ENCODE measurements at places on chromosomes 3 and 15. TPM values are rescaled to one million over a fixed set of nuclear protein-coding genes. Genes with fewer than 3 reads are reported as not detected.

- H3K27ac ChIP-seq, result no peak overlapping the region
- H3K4me1 ChIP-seq, result no peaks in the 10 kb centered on the region
- no peaks in the 10 kb centered on the region for H3K27me3 ChIP-seq
- no peak for DNase-seq
- H3K4me3 ChIP-seq, result no peak overlapping the region
These were observed 29.1 kb upstream of the TBC1D23 start for GRCh38 chr3:100231668-100232067.

- H3K36me3 ChIP-seq, result no peaks in the 10 kb centered on the region
- no peak overlapping the region for H3K27ac ChIP-seq
- no peaks in the 10 kb centered on the region for H3K27me3 ChIP-seq
- no peaks in the 10 kb centered on the region for H3K4me1 ChIP-seq
These were observed 409.7 kb downstream of the MAGI1 start for GRCh38 chr3:65628978-65629377.

DNA sequence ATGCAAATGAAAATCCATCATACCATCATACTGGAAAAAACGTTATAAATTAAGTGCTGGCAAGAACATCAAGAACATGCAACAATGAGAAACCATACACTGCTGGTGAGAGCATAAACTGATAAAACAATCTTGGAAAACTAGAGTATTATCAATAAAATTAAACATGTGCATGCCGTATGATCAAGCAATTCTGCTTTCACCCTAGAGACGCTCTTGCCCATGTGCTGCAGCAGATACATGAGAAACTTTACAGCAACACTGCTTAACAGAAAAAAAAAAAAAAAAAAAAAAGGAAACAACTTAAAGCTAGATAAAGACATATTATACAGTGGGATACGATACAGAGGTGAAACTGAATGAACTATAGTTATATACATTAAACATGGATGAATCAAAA, 21.8 kb downstream of the SPG11 start:
- no peak for DNase-seq
- H3K4me1 ChIP-seq, result no peaks in the 10 kb centered on the region
- H3K4me3 ChIP-seq, result no peak overlapping the region
- no peaks in the 10 kb centered on the region for H3K27me3 ChIP-seq

DNA sequence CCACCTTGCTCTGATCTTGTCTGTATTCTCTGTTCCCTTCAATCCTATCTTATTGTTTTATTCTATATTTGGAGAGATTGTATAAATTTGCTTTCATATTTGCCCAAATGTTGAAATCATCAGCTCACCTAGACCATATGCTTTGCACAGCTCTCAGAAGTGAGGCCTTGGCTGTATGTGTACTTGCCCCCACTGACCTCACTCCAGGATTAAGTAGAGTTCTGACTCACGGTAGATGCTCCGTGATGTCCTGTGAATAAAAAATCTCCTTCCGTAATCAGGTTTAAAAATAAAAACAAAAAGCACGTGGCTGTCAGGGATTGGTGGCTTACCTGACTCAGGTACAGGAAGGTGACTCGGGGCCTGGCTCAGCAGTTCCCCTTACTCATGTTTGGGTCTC, 162.2 kb downstream of the RYR3 start:
- H3K27me3 ChIP-seq, result no peaks in the 10 kb centered on the region
- no peak overlapping the region for H3K27ac ChIP-seq
- H3K4me3 ChIP-seq, result no peak overlapping the region
- no peaks in the 10 kb centered on the region for H3K36me3 ChIP-seq
- no peaks in the 10 kb centered on the region for H3K4me1 ChIP-seq

- no peak overlapping the region for H3K4me3 ChIP-seq
- H3K27ac ChIP-seq, result no peak overlapping the region
- no peaks in the 10 kb centered on the region for H3K36me3 ChIP-seq
- H3K4me1 ChIP-seq, result no peaks in the 10 kb centered on the region
- no peak for DNase-seq
These were observed 138.2 kb upstream of the CNTN4 start for GRCh38 chr3:1960506-1960905.

DNA sequence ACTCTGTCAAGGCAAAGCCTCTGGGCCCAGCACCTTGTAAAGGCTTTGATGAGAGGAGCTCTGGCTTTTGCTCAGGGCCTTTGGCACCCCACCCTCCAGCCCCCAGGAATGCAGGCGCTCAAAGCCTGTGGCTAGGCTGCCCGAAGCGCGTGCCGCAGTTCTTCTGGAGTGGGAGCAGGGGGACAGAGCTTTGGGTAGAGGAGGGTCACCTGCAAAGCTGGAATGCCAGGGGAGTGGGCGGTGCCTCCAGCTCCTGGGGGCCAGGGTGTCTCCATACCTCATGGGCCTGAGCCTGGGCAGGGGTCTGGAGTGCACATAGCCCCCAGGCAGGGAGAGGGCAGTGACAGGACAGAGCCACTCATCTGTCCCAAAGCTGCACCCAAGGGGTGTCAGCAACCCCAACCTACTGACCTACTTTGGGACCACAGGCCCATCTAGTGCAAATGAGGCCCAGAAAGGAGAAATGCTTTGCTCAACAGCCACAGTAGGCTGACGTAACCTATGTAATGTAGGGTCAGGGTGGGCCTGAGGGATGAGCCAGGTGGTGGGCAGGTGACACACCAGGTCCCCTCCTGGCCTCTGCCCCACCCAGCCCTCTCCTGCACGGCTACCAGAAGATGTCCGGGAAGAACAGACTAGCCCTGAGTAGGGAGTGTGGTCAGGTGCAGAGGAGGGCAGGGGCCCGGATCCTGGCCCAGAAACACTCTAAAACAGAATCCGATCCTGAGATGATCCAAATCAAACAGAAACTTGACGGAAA, 2.2 kb upstream of the CALML4 start:
- H3K36me3 ChIP-seq, result peaks cover 3% of the 10 kb centered on the region
- peaks cover 7% of the 10 kb centered on the region for H3K4me1 ChIP-seq

- DNase-seq, result no peak
- H3K36me3 ChIP-seq, result no peaks in the 10 kb centered on the region
- H3K4me3 ChIP-seq, result no peak overlapping the region
- no peaks in the 10 kb centered on the region for H3K4me1 ChIP-seq
- peaks cover 24% of the 10 kb centered on the region for H3K27me3 ChIP-seq
- H3K27ac ChIP-seq, result no peak overlapping the region
These were observed 28.1 kb upstream of the CCR2 start for GRCh38 chr3:46325645-46326300.

DNA sequence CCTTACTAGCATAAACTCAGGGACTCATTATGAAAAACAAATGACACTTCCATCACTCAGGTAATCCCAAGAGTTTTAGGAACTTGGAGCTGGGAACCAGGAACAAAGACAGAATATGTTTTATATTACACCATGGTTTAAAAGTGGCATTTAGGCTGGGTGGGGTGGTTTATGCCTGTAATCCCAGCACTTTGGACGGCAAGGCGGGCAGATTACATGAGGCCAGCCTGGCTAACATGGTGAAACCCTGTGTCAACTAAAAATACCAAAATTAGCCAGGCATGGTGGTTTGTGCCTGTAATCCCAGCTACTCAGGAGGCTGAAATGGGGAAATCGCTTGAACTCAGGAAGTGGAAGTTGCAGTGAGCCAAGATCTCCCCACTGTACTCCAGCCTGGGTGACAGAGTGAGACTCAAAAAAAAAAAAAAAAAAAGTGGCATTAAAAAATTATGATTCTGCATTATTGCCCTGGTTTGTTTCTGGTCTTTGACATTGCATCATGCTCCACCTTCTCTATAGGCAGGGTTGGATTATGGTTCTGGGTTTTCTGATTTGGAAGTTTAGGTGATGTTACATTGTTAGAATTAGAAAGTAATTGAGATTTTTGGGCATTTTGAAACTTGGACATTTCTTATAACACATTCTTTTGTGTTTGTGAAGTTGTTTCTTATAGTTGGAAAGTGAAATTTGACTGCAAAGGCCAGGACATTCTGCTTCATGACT, 19.0 kb downstream of the SQOR start:
- H3K27me3 ChIP-seq, result no peaks in the 10 kb centered on the region
- no peak overlapping the region for H3K4me3 ChIP-seq
- H3K27ac ChIP-seq, result no peak overlapping the region
- no peak for DNase-seq

DNA sequence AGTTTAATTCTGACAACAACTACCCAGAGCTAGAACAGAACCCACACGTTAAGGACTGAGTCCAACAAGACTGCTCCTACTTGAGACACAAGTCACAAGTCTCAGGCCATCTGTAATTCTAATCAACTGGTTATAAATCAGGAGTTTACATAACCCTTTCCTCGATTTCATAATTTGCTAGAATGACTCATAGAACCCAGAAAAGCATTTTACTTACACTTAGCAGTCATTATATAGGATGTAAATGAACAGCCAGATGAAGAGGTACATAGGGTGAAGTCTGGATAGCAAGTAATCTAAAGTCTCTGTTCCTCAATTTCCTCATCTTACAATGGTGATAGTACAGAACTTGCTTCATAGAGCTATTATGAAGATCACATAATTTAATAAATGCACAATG, 1018.2 kb downstream of the DIPK2A start:
- no peak for DNase-seq
- no peaks in the 10 kb centered on the region for H3K4me1 ChIP-seq
- H3K4me3 ChIP-seq, result no peak overlapping the region
- no peak overlapping the region for H3K27ac ChIP-seq
- no peaks in the 10 kb centered on the region for H3K27me3 ChIP-seq

GRCh38 chr3:46312991-46313390, 40.9 kb upstream of the CCR2 start:
- no peak overlapping the region for H3K27ac ChIP-seq
- no peaks in the 10 kb centered on the region for H3K36me3 ChIP-seq
- H3K27me3 ChIP-seq, result no peaks in the 10 kb centered on the region
- H3K4me3 ChIP-seq, result no peak overlapping the region
- no peaks in the 10 kb centered on the region for H3K4me1 ChIP-seq

DNA sequence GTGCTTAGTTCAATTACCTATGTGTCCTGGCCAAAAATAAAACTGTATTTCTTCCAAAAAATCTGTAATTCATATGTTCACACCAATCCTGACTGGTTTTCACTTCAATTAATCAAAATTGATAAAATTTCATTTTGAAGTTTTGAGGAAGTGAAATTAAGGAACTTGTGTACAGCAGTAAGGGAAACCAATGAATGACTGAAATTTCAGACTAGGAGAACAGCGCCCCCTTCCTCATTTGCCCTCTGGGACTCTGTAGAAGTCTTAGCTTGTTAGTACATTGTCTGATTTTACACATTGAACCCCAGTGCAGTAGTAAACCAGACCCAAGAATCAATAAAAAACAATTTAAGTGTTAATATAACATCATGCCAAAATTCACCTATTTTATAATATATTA, 495.3 kb upstream of the AGTR1 start:
- peak; percentile 66 for DNase-seq
- no peaks in the 10 kb centered on the region for H3K36me3 ChIP-seq
- peaks cover 62% of the 10 kb centered on the region for H3K27me3 ChIP-seq
- no peak overlapping the region for H3K27ac ChIP-seq

GRCh38 chr3:118938183-118938961, 96.3 kb downstream of the IGSF11 start:
- H3K27ac ChIP-seq, result no peak overlapping the region
- H3K27me3 ChIP-seq, result no peaks in the 10 kb centered on the region
- DNase-seq, result no peak
- H3K36me3 ChIP-seq, result no peaks in the 10 kb centered on the region
- H3K4me1 ChIP-seq, result peaks cover 9% of the 10 kb centered on the region

DNA sequence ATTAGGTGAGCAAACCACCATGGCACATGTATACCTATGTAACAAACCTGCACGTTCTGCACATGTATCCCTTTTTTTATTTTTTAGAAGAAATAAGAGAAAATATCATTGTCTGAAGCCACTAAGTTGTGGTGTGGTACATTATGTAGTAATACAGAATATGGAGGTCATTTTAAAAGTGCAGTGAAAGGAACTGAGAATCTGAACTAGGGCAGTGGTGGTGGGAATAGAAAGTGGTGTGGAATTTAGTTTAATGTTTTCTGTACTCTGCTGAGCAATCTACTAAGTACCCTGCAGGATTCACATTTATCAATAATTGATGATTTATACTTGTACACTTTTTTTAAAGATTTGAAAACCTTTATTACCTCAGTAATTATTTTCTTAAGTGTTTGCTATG, 283.5 kb downstream of the CHL1 start:
- H3K27ac ChIP-seq, result no peak overlapping the region
- no peaks in the 10 kb centered on the region for H3K27me3 ChIP-seq
- no peaks in the 10 kb centered on the region for H3K36me3 ChIP-seq
- no peak for DNase-seq

GRCh38 chr15:40445421-40445922, 4.7 kb downstream of the BAHD1 start:
- H3K27me3 ChIP-seq, result no peaks in the 10 kb centered on the region
- no peak for DNase-seq
- H3K4me3 ChIP-seq, result no peak overlapping the region

GRCh38 chr3:114721864-114722263, 425.2 kb downstream of the ZBTB20 start:
- H3K36me3 ChIP-seq, result no peaks in the 10 kb centered on the region
- H3K27ac ChIP-seq, result no peak overlapping the region
- H3K27me3 ChIP-seq, result no peaks in the 10 kb centered on the region
- H3K4me1 ChIP-seq, result no peaks in the 10 kb centered on the region
- no peak for DNase-seq
- H3K4me3 ChIP-seq, result no peak overlapping the region

DNA sequence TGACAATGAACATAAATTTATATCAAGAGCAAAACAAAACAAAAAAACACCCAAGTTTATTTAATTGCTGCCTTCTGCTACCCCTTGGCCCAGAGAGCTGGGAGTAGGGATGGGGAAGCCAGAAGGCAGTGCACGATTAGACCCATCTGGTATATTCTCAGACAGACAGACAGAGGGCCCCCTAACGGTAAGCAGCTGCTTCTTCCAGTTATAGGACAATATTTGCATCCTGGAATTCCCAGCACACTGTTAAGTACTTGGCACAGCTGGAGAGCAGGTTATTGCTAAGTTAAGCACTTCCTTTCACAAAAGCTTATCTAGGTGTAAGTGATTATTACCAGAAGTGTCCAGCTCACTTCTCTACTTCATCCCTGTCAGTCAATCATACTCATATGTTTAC, 39.3 kb downstream of the C2CD4B start:
- no peak for DNase-seq
- no peak overlapping the region for H3K27ac ChIP-seq
- no peaks in the 10 kb centered on the region for H3K4me1 ChIP-seq
- no peaks in the 10 kb centered on the region for H3K36me3 ChIP-seq
- H3K4me3 ChIP-seq, result no peak overlapping the region

- H3K4me1 ChIP-seq, result no peaks in the 10 kb centered on the region
- no peak overlapping the region for H3K27ac ChIP-seq
- no peaks in the 10 kb centered on the region for H3K36me3 ChIP-seq
These were observed 229.8 kb upstream of the PLSCR5 start for GRCh38 chr3:146834917-146835316.

- DNase-seq, result no peak
- H3K36me3 ChIP-seq, result peaks cover 4% of the 10 kb centered on the region
- H3K27ac ChIP-seq, result no peak overlapping the region
- no peaks in the 10 kb centered on the region for H3K4me1 ChIP-seq
- no peak overlapping the region for H3K4me3 ChIP-seq
These were observed 71.9 kb downstream of the PFN2 start for GRCh38 chr3:149898771-149899170.

The RGMA gene
- 57.0 TPM for total RNA-seq

The GXYLT2 gene
- total RNA-seq, result 7.9 TPM

The ATP6V1A gene
- 61.6 TPM for total RNA-seq

The GUCA1C gene
- not detected for total RNA-seq
